ENCODE measurements at places on chromosomes 11 and 22.
A peak's percentile ranks its signal among the peaks of the same experiment; 100 is the strongest.

DNA sequence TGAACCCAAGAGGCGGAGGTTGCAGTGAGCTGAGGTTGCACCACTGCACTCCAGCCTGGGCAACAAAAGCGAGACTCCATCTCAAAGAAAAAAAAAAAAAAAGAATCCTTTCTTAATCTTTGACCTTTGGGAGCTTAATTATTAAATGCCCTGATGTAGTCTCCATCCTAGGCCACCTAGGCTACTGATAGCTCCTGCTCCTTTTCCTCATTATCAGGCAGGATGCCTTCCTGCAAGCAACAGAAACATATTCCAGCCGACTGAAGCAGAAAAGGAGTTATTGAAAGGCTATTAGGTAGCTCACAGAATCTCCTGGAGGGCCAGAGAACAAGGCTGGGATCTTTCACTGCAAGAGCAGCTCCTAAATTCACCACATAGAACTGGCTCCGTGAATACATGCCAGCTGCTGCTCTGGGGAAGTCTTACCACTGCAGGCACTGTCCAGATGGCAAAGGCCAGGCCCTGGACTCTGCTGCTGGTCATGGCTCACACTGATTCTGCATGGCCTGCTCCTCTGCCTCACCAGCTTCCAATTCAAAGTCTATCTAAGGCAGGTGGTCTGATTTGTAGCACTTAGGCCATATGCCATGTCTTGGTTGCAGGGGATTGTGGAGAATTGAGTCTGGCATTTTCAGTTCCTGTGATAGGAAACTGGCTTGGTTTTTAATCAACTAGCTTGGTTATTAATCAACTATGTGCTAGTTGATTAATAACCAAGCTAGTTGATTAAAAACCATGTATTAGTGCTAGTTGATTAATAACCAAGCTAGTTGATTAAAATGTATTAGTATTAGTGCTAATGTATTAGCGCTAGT lies 26.0 kb upstream of the POLD3 start:
- no peak for DNase-seq

- no peak for DNase-seq
Measured at GRCh38 chr11:11169715-11170351, 183.2 kb downstream of the CSNK2A3 start.

DNA sequence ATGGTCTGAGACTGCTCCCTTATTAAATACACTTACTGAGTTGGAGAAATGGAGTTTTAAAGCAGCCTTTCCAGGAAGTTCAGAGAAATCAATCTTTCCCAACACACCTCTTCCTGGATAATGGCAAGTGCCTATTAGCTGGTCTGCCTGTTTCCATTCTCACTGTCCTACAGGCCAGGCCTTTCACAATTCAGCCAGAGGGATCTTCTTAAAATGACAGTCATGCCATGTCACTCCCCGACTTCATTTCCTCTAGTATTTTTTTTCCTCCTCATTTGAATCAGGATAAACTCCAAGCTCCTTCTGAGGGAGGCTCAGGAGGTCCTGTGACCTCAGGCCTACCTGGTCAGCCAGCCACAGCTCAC lies 62.6 kb downstream of the FDX1 start:
- DNase-seq, result no peak

DNA sequence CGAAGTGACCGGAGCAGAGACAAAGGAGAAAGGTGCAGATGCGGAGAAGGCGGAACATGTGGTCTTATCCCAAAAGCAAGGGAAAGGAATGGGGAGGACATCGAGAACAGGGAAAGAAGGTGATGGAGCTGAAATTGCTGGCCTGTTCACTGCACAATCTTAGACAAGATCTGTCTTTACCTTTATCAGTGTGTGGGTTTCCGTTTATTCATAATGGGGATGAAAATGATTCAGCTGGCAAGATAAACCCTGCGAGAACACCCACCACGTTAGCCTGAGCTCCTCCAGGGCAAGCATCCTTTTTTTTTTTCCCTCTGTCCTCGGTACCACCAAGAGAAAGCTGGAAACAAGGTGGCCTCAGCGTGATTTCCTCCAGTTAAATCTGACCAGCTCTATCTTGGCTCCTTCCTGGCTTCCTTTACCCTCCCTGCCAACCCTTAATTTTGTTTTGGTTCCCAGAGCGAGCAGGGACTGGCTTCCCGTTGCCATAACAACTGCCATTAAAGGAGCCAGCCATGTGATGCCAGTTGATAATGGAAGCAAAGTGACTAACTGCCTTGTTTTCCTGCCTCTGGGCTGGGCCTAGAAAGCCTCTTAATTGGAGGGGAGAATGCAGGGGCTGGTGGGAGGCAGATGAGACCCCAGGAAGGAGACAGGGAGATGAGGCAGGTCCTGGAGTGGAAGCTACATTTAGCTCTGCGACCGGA lies 4.2 kb downstream of the SGSM1 start:
- DNase-seq, result no peak

DNA sequence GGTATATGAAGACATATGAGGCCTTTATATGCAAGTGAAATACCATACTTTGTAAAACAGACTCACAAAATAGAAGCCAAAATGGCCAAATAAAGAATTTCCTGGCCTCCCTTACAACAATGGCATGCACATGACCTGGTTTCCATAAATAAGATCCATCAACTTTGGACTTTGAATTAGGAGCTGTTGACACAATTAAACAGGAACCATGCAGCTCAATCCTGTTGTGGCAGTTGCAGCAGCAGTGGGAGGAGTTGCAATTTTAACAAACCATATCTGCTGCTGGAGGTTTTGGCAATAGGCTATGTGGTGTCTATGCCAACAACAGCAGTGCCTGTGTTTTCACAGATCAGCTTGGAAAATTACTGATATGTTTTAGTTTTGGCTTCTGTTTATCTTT lies 818.6 kb downstream of the FAM181B start:
- no peak for DNase-seq

GRCh38 chr22:45548247-45548840 lies 45.7 kb downstream of the FBLN1 start:
- no peak for DNase-seq

DNA sequence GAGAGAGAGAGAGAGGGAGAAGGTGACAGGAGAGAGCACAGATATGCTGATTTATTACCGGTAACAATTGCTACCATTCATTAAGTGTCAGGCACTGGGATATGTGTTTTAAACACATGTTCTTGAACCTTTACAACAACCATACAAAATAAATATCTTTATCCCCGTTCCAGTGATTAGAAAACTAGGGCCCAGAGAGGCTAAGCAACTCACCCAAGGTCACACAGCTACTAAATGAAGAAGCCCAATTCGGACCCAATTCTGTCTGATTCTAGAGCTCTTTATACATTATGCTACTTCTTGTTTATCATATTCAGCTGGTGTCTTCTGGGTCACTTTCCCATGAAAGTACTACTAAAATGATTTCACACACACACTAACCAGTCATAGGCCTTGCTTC lies 154.0 kb upstream of the RAG2 start:
- no peak for DNase-seq

DNA sequence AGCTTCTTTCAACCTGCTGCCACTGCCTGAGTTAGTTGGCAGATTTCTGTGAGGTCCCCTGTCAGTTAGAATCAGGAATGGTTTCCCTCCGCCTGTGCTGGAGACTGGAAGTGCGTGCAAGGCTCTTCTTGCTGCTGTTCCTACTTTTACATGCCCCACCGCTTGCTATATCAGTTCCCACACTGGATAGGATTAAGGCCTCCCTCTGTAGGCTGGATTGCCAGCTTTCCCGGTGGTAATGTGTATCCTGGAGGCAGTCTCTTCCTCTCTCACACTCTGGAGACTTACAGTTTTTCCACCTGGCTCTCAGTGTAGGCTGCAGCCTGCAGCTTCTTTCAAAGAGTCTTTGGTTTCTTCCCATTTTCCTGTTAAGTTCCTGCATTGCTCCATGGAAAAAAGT lies 66.5 kb downstream of the ARHGAP42 start:
- DNase-seq, result no peak

- DNase-seq, result peak; percentile 75
Measured at GRCh38 chr11:12224537-12224893, 114.1 kb downstream of the MICAL2 start.
